ENCODE measurements at places on chromosomes 12 and 14.

DNA sequence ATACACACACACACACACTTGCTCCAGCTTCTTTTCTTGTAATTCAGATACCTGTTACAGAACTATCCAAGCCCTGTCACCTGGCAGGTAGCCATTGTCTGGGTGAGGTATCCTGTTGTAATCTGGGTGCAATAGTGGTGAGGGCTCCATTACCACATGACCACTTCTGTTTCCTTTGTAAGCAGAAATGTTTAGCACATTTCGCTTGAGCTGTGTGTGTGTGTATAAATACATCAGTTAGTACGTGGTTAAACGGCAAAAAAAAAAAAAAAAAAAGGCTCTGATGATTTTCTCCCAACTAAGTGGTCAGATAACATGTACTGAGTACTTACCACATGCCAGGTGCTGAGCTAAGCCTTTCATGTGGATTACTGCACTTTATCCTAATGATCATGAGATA is 129.3 kb upstream of the SSTR1 start:
- no peak for DNase-seq

DNA sequence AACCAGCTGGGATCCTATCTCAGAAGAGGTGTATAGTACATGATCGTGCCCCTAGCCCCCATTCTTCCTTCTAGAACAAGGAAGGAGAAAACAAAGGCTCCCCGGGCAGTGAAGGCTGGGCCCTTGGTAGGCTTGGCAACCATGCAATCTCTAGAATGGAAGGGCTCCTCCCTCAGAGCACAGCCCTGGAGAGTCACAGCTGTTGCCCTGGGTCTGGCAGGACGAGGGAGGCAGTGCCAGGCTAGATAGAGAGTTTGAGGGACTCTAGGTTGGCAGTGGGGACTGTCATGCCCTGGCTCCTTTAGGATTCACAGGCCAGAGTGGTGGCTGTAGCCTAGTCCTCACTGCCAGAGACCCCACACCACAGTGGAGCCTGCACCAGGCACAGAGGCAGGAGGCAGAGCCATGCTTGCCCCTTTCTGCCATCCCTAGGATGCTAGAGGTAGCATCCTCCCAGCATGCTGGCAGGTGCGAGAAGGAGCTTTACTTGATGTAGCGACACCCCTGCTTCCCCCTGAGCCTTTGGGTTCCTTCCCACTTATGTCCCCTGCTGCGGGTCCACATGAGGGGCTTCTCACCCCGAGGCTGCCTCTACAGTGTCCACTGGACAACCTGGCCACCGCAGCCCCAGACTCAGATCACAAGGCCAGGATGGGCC is 33.4 kb upstream of the CIPC start:
- no peak for DNase-seq

DNA sequence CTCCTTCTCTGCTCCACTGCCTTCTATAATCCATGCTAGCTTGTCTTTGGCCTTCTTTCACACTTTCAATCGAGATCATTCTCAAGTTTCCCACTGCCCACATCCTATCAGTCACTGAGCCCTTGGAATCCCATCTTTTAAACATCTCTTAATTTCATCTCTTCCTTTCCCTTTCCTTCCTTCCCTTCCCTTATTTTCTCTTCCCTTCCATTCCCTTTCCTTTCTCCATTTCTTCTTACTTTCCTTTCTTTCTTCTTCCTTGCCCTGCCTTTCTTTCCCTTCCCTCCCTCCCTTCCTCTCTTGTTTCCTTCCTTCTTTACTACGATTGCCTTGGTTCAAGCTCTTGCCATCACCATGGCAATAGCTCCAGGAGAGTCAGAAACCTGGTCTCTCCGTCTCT is 183.8 kb downstream of the EMP1 start:
- no peak for DNase-seq

GRCh38 chr12:6539314-6539682 is 5.0 kb downstream of the GAPDH start:
- DNase-seq, result no peak

Data from HCT116 (cell line).